ENCODE measurements at places on chromosomes 16 and 17.

DNA sequence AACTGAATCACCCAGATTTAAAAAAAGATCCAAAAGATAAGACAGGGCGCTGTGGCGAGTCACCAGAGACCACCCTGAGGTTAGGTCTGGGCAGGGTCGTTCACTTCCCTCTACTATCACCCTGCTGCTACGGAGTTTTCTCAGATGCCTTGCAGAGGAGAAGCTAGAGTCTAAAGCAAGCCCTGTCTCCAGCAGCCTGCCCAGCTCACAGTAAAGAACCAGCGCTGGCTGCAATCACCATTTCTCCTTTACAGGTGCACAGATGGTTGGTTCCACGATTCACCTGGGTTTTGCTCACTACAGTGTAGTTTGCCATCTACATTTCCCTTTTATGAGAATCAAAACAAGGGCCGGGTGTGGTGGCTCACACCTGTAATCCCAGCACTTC is 71.3 kb downstream of the SRCIN1 start:
- DNase-seq, result no peak

GRCh38 chr17:7038025-7038862 is 2.4 kb downstream of the SLC16A13 start:
- DNase-seq, result no peak

- no peak for DNase-seq
Measured at GRCh38 chr16:1919327-1919998, 1.2 kb upstream of the HS3ST6 start.

DNA sequence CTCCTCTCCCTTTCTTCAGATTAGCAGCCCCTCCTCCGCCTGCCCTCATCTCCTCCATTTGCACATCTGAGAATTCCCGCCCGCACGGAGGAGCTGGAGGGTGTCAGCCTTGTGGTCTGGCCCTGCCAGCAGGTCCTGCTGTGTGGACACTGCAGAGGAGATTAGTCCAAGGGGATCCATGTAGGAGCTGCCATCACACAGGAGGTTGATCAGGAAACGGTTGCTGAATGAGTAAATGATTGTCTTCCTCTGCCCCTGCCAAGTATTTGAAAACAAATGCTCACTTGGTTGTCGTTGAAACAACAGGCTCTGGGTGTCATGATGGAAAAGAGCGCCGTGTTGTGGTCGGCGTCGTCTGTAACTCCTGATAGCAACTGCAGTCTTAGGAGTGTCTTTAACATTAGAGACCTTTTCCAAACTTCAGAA is 63.8 kb upstream of the CHMP6 start:
- DNase-seq, result no peak

DNA sequence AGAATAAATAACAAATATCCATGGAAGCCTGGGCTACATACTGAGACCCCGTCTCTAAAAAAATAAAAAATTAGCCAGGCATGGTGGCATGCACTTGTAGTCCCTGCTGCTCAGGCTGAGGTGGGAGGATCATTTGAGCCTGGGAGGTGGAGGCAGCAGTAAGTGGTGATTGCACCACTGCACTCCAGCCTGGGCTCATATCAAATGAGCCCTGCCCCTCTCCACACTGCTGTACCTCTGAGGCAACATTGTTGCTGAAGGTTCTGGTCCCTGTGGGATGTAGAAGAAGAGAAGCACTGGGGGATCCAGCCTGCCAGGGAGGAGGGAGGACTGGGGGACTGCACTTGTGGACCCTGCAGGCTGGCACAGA is 11.4 kb upstream of the ARHGAP23 start:
- DNase-seq, result no peak

DNA sequence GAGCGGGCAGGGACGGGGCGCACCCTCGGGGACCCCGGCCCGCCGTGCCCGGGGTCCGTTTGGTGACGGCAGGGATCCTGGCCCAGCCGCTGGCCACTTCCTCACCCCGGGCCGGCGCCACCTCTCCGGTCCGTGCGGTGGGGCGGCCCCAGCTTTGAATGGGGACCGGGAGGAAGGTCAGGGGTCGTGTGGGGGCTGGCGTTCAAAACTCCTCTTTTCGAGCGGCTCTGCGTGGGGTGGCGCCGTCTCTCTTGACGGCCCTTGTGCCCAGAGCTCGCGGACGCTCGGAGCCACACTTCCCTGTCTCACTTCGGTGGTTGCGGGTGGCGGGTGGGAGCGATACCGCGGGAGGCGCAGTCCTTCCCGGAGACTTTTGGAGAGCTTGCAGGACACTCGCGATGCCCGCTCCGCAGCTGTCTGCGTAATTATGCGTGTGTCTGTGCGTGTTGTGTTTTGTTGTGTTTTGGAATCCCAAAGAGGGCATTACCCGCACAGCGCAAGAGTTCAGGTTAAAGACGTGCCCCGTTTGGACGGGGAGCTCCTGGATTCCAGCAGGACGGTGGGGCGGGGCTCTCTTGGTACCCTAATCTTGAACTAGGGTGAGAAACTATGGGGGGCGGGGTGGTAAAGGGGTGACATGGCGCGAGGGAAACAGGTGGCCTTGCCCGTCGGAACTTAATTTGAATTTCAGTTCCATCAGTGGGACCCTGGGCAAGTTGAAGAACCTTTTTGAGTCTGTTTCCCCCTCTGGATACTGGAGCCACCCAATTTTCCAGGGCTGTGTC is 637 bp downstream of the PLCG2 start:
- no peak for DNase-seq

GRCh38 chr16:72428681-72429376 is 256.9 kb upstream of the PMFBP1 start:
- no peak for DNase-seq

GRCh38 chr16:63575041-63575440 is 1538.8 kb upstream of the CDH8 start:
- no peak for DNase-seq

DNA sequence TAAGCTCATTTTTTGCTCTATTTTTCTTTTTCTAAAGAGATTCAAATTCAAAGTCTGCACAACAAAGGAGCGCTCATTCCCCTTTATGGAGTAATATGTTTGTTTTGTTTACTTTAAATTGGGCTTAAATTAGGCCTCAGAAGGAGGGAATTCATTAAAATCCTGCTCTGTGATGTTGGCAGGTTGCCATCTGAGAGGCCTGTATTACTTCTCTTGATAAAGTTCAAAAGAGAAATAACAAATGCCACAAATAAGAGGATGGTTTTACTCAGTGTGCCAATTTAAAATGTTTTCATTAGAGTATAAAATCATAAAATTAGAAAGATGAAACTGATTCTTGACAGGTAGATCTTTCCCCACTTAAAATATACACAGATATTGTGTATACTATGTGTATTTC is 54.5 kb upstream of the HLF start:
- no peak for DNase-seq

DNA sequence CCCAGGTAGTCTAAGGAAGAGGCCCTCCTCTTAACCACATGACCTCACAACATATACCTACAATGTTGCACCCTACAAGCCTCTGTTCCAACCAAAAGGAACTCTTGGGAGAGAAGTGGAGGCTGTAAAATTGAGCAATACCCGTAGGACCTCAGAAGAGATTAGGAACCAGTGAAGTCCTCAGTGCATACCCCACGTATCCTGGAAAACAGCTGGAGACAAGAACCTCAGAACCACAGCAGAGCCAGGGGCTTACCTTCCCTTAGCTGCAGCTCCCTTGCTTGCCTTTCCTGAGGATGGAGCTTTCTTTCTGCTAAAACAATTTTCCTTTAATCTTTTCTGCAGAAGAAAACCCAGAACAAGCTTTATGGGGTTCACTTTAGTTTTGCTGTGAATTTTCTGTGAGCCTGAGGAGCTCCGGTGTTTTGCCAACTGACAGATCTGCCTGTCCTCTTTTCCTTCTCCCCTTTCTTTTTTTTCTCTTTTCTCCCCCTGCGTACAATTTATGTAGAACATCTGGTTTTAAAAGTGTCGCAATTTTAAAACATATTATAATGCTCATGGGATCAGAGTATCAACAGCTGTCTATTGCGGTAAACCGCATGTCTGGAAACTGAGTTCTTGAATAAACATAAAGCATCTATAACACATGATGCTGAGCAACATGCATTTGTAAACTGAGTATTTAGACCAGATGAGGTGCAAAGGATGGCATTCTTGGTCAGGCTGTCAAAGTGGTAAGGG is 226.4 kb upstream of the MAF start:
- DNase-seq, result no peak

DNA sequence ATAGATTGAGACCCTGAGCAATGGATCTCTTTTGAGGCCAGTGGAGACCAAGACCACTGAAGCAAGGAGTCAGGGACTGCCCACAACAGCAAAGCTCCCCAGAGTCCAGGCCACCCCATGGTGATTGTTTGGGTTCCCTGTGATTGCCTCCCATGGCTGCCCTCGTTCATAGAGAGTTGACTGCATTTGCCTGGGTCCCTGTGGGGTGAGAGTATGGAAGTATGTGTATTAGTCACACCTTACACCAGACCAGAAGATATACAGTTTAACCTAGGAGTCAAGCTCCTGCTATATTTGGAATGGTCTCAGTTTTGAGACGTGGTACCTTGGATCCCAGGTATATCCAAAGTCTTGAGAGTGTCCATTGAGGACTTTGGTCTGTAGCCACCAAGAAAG is 20.2 kb downstream of the HLF start:
- DNase-seq, result no peak

Data from CD4-positive, alpha-beta T cell treated with Interleukin-4 for 4 hours (primary cell).